Effector CD4-positive, alpha-beta T cell (primary cell): ENCODE measurements at places on chromosomes 6 and 20.

DNA sequence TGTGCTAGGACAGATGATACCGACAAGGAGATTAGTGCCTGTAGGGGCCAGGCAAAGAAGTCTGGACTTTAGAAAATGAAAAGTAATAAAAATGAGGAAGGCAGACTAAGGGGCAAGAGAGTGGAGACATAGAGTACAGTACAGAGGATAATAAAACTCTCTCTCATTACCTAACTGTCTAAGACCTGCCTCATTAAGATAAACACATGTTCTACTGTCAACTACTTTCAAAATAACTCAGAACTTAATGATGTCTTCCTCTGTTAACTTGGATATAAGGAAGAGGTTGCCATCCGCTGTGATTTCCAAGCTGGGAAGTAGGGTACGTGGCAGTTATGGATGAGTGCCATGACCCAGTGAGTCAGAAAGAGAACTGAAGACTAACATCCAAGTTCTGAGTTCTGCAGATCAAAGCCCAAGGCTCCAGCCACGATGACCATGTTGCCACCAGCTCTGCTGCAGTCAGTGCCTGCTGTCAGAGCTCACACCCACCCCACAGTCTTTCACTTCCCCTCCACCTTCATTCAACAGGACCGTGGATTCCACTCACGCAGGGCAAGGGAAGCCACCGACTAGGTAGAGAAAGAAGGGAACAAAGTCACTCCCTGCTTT, 81.8 kb downstream of the KIF16B start:
- no peak for DNase-seq

DNA sequence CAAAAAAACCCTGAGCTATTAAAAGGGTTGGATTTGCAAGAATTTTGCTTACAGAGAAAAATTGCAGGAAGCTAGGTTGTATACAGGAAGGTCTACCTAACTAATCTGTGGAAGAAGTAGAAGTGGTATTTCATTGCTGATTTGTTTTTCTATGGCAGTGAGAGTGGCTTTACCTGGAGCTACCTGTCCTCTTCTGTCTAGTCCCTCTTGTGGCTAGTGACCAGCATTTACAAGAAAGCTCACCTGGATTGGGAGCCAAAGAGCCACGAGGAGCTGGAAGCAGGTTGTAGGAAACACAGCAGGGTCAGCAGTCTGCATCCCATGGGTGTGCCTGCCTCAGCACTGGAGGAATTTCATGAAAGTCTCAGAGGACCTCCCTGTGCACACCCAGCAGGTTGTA, 120.3 kb upstream of the RALGAPA2 start:
- DNase-seq = no peak

- DNase-seq = no peak
Measured at GRCh38 chr20:25654487-25654886, 30.7 kb upstream of the NANP start.

GRCh38 chr20:57407541-57407956, 16.4 kb downstream of the RBM38 start:
- no peak for DNase-seq

DNA sequence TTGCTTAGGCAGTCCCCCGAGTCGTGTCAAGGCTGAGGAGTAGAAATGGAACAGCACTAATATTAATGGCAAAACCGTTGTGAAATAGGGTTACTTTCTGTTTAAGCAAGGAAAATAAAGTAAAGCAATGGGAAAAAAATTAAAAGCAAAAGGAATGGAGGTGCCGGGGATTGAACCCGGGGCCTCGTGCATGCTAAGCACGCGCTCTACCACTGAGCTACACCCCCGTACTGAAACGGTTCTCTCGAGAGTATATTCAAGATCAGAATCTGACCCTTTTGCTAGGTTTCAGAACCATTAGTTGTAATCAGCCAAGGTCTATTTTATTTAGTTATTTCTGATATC, 85.5 kb downstream of the TRIM27 start:
- peak; percentile 53 for DNase-seq

- DNase-seq = no peak
Measured at GRCh38 chr6:3997177-3997770, 81.7 kb downstream of the FAM217A start.

DNA sequence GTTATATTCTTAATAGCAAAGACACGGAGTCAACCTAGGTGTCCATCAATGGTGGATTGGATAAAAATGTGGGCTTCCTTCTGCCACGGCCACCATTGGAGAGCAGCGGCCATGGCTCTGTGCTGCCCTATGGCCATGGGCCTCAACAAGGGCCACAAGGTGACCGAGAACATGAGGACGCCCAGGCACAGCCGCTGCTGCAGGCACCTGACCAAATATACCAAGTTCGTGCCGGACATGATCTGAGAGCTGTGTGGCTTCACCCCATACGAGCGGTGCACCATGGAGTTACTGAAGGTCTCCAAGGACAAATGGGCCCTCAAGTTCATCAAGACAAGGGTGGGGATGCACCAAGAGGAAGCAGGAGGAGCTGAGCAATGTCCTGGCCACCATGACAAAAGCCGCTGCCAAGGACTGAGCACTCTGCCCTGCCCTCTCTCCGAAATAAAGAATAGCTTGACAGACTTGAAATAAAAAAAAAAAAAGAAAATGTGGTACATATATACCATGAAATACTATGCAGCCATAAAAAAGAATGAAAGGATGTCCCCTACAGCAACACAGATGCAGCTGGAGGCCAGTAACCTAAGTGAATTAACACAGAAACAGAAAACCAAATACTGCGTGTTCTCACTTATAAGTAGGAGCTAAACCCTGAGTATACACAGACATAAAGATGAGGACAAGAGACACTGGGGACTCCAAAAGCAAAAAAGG, 81.0 kb downstream of the FKBP5 start:
- no peak for DNase-seq

GRCh38 chr6:27532820-27533538, 60.1 kb upstream of the ZNF184 start:
- DNase-seq = no peak

DNA sequence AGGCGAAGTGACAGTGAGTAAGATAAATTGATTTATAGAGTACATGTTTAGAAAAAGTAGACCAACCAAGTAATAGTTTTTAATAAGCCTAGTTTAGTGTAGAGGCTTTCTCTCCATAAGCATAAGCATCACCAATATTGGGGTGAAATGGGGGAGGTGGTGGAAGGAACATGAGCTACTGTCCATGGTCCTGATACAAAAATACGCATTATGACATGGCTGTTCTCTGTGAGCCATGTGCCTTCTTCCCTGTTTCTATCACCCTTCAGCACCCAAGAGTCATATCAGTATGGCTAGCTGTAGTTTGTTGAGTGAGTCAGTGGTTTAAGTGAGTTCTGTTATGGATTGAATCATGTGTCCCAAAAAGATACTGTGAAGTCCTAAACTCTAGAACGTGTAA, 150.8 kb downstream of the EDN1 start:
- DNase-seq = no peak

DNA sequence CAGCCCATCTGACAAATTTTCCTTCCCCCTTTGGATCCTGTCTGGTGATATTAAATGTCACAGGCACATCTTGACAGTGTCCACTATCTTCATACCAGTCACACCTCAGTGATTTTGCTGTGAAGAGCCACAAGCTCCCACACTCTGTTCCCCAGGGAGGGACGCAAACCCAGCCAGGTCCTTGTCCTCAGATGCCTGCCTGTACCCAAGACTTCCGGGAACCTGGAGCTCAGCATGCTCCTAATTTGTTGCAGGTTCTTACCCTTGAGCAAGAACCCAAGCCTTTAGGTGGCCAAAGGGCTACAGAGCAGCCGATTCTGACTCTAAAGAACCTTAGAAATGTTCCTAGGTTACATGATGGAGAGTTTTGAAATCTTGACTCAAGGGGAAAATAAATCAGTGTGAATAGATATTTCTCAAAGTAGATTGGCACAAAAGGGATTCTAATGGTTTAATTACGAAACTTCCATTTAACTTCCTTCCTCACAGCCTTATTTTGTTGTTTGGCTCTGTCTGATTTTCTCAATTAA, 66.2 kb upstream of the MTHFD1L start:
- DNase-seq = no peak

DNA sequence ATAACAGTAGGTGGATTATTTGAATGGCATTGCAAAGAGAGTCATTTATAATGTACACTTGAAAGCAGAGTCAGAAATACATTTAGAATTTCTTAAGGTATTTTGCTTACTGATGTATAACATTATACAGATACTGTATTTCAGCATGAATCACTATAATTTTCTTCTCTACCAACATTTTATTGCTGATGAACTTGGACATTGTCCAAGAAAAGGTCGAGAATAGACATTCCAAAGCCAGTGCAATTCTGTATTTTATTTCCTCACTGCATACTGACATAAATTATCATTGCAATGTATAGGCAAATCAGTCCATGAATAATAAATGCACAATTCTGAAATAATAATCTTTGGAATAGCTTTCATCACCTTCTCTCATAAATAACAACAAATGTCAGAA, 1420.0 kb upstream of the EYS start:
- DNase-seq = no peak

- DNase-seq = no peak
Measured at GRCh38 chr20:7930343-7930742, 9.9 kb downstream of the HAO1 start.

DNA sequence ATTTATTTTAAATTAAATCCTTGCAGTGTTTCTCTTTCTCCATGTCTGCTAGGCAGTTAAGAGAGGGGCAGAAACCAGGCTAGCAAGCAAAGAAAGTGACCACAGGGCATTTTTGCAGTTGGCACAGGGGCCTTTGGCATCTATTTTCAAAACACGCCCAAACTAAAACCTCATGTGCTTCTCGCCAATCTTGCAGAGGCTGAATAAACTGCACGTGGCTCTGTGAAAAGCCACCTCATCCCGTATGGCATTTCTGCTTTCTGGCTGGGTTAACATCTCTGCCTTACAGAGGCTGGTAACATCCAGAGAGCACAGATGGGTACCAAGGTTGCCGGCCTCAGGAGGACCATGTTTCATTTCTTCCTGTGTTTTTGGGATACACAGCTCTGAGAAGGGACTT, 54.6 kb downstream of the GJA10 start:
- no peak for DNase-seq

- DNase-seq = no peak
Measured at GRCh38 chr6:129136751-129137150, 253.8 kb downstream of the LAMA2 start.

DNA sequence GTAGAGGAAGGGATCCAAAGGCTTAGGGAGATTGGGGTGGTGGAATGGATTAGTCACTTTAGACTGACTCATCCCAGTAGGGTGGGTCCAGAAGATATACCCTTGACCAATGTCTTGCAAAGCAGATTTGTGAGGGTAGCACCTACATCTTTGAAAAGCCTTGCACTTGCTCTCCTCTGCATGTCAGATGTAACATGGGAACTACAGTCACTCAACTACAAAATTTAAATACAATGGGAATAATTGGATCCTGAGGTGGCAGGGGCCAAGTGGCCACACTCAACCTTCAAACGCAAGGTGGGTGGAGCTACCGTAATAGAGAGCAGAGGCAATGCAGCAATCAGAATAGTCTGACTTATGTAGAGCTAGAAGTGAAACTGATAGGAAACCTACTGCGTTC, 71.2 kb downstream of the ME1 start:
- DNase-seq = no peak

- no peak for DNase-seq
Measured at GRCh38 chr6:35470663-35471120, 2.5 kb downstream of the RPL10A start.

DNA sequence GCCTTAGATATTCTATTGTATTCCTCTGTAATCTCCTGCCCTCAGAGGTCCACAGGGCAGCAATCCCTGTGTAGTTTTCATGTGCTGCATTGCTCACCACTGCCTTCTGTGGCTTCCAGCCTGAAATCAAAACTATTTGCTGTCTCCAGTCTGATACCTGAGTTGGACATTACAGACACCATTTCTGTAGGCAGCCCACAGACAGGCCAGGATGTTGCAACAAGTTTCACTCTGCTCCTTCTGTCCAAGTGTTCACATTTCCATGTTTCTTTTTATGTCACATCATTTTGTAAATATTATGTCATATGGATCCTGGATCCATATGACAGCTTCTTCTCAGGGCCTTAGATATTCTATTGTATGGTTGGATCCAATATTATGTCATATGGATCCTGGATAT, 21.7 kb downstream of the ECI2 start:
- no peak for DNase-seq

DNA sequence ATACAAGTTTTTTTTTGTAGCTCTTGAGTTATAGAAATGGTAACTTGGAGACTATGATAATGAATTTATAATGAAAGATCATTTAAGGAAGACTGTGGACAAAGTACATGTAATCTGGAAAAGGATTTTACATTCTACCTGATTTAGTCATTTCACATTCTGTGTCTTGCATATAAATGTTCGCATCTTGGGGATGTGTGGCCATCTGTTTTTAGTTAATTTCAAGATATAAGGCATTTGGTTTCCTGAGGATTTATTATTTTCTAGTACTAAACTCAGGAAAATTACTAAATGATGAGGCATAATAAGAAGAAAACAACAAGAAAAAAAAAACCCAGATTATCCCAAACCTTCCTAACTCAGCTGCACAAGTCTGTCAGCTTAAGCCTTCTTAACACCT, 112.7 kb upstream of the PRL start:
- no peak for DNase-seq

DNA sequence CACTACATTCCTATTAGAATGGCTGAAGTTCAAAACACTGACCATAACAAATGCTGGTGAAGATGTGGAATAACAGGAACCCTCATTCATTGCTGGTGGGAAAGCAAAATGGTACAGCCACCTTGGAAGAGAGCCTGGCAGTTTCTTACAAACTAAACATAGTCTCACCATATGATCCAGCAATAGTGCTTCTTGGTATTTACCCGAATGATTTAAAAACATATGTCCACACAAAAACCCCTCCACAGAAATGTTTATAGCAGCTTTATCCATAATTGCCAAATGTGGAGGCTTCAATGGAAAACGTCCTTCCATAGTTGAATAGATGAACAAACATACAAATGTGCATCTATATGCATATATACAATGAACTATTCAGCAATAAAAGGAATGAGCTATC, 330.8 kb downstream of the BTBD3 start:
- no peak for DNase-seq

- no peak for DNase-seq
Measured at GRCh38 chr6:110329714-110330436, 28.3 kb downstream of the METTL24 start.

DNA sequence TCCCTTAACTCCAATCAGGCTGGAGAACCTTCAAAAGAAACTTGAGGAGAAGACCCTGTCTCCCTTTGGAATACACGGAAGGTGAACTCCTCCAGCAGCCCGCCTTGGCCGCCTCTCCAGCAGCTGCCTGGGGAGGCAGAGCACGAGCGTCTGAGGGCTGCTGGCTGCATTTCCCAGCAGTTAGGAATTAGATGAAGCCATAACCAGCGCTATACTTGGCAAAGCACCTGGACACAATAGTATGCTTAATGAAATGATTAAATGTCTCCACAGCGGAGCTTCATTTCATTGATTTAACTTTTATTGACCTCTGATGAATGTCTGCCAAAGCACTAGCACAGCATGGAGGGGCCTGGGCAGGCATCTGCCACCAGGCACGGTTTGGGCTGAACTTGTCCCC, 73.5 kb downstream of the TMEM242 start:
- no peak for DNase-seq

GRCh38 chr6:91088976-91089375, 502.1 kb upstream of the MAP3K7 start:
- no peak for DNase-seq

GRCh38 chr6:101728388-101728787, 334.9 kb downstream of the GRIK2 start:
- DNase-seq = no peak

- no peak for DNase-seq
Measured at GRCh38 chr6:64113704-64114103, 478.1 kb downstream of the PHF3 start.
